ENCODE measurements at places on chromosomes 13 and 19.

- DNase-seq: no peak
Observed at GRCh38 chr13:25352230-25352629, 19.5 kb upstream of the ATP8A2 start.

DNA sequence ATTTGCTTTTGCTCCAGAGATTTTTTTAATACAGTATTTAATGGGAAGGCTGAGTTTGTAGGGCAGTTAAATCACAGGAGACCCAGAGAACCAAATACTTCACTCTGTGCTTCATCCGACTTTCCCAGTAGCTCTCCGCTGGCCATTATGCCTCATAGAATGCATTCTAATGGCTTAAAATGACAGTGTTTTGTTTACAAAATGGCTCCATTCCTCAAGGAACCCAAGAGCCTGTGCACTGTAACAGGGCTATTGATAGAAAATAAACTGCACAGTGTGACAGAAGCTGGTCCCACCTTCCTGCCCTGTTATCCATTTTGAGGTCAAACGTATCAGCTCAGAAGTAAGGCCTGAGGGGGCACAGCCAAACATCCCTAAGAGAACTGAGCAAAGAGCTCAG, 136.5 kb downstream of the RAP2A start:
- DNase-seq: no peak

- DNase-seq: no peak
Observed at GRCh38 chr19:49205114-49205513, 47.5 kb downstream of the TRPM4 start.

- no peak for DNase-seq
Observed at GRCh38 chr13:105240371-105240770, 1295.1 kb downstream of the EFNB2 start.

- DNase-seq: no peak
Observed at GRCh38 chr19:4660181-4660791, 9.9 kb downstream of the MYDGF start.

DNA sequence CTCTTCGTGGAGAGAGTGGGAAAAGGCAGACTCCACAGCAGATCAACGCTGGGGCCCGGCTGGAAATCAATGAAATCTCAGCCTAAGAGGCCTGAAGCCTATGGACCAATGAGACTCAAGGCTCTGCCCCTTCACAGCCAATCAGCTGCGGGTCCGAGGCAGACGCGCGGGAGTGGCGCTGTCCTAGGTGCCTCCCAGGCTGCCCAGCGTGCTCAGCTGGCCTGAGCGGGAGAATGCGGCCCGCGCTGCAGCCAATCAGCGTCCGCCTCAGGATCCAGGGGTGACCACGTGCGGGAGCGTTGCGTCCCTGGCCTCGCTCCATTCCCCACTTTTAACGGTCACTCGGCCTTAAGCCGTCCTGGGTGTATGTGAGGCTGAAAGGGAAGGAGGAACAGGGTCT, at the start of gene ZBTB32:
ZBTB32 (plus strand) TSS at position 341 of the 400 bp plus-strand sequence. CDS start 10,069 bp downstream, outside the sequence.
- no peak for DNase-seq

- no peak for DNase-seq
Observed at GRCh38 chr19:47021536-47022139, 2.0 kb downstream of the NPAS1 start.

DNA sequence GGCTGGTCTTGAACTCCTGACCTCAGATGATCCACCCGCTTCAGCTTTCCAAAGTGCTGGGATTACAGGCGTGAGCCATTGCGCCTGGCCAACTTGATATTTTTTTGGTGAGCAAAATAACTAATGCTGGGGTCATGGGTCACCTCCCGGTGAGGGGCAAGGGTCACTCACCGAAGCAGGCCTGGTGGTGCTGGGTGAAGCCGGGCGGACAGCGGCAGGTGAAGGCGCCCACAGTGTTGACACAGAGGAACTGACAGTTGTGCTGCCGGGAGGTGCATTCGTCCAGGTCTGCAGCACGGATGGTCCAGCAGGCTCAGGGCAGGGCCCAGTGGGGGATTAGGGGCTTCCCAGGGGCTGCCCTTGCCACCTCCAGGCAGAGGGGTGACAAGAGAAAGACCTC, 28.3 kb downstream of the CCL25 start:
- DNase-seq: no peak

- no peak for DNase-seq
Observed at GRCh38 chr19:34033880-34034279, 138.4 kb upstream of the LSM14A start.

GRCh38 chr19:46435009-46435408, 6.3 kb upstream of the PNMA8C start:
- no peak for DNase-seq

GRCh38 chr19:17352608-17353280, 15.4 kb downstream of the GTPBP3 start:
- DNase-seq: no peak

- DNase-seq: no peak
Observed at GRCh38 chr13:40994581-40995230, 24.4 kb downstream of the ELF1 start.

DNA sequence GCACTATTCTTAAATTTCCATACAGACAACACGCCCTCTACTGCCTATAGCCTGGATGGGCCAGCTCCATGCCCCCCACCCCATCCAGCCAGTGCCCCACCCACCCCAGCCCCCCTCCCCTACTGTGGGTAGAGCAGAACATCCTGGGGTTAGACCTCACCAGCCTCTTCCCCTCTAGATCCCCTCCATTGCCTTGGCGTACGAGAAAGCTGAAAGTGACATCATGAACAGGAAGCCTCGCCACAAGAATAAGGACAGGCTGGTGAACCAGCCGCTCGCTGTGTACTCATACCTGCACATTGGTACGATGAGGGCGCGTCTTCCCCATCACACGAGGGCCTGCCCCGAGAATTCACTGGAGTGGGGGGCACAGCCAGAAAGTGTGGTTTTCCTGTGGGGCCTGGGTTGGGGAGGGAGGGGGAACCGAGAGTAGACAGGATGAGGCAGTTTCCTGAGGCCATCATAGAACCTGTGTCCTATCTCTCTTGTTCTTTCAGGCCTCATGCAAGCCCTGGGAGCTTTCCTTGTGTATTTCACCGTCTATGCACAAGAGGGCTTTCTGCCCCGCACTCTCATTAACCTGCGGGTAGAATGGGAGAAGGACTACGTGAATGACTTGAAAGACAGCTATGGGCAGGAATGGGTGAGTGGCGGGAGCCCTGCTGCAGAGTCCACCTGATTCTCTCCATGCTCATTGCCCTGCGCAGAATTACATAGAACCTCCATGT, 29.1 kb downstream of the ATP12A start:
- DNase-seq: peak; percentile 8

DNA sequence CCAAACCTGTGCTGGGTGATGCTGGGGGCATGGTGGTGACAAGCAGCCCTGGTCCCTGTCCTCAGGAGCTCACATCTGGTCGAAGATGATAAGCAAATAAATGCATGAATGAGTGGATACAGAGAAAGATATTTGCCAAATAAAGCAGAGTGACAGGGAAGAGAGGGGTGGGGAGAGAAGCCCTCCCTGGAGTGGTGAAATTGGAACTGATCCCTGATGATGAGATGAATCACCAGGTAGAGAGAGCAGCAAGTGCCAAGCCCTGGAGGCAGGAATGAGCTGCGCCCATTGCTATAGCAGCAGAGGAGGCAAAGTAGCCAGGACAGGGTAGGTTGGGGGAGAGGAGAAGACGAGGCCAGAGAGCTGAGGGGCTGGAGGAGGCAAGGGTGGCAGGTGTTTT, 13.7 kb downstream of the FXYD5 start:
- DNase-seq: no peak

- DNase-seq: no peak
Observed at GRCh38 chr13:87906411-87906810, 235.2 kb downstream of the SLITRK5 start.

DNA sequence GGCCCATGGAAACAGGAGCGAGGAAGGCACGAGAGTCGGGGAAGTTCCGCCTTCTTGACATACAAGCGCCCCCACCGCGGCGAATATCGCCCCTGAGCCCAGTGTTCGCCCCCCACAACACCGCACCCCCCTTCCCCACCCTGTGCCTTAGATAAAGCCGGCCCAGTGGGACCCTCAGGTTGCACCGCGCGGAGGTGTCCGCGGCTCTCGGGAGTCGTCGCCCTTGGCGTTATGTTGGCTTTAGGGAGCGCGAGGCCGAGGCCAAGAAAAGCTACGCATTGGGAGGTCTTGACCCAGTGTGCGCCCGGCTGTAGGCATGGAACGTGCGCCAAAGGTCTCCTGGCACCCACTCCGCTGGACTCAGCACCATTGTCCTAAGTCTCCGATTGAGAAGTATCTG, 603 bp upstream of the ZNF132 start:
- DNase-seq: no peak

DNA sequence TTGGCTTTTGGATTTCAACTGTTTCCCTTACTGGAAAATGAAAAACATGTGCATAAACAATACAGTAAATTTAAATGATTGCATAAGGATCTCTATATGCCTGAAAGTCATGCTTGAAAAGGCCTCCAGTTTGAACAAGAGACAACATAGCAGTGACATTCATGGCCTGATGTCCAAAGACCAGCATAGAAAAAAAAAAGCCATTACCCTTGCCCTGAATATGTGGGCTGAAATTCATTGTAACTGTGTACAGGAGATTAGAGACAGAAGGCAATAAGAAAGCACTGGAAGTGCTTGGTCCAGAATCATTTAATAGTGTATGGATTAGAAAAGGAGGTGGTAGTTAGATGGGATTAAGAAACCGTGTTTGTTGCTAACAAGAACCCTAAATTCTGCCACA, 15.4 kb downstream of the MIR17HG start:
- no peak for DNase-seq

- DNase-seq: no peak
Observed at GRCh38 chr13:111460548-111461444, 140.4 kb downstream of the TEX29 start.

Data from activated T-helper 1 cell treated with anti-CD3 and anti-CD28 coated beads, Interleukin-2, amount 50 U/mL, for 16 hours (primary cell).